ENCODE measurements at places on chromosomes 7 and 10. TPM values are rescaled to one million over a fixed set of nuclear protein-coding genes. Genes with fewer than 3 reads are reported as not detected.

Gene THSD7A
- not detected for total RNA-seq

Gene CCDC146
- total RNA-seq: 0.93 TPM

Gene AGAP5
- total RNA-seq: 5.4 TPM

Gene KCNMA1
- total RNA-seq: not detected

Gene COL13A1
- total RNA-seq: not detected

Gene ABCB4
- 0.43 TPM for total RNA-seq

Gene PLEKHS1
- not detected for total RNA-seq

Gene ZPBP
- total RNA-seq: 0.37 TPM

Gene DNAJC12
- total RNA-seq: 47.1 TPM

Gene ACSL5
- total RNA-seq: 50.3 TPM

Gene PRLHR
- total RNA-seq: not detected

Gene IKZF1
- total RNA-seq: 225 TPM

Gene SPDYE16
- total RNA-seq: 0.12 TPM

Gene BLNK
- 1.3 TPM for total RNA-seq

Gene ANKRD61
- not detected for total RNA-seq

Gene AKR1C8
- not detected for total RNA-seq

Gene SLC29A4
- total RNA-seq: 1.6 TPM

Gene ZNF503
- total RNA-seq: 0.42 TPM

Gene BUB3
- total RNA-seq: 257 TPM

Gene CPN1
- total RNA-seq: not detected

Gene PTPRN2
- 0.72 TPM for total RNA-seq

Gene STEAP1B
- not detected for total RNA-seq

Data from activated naive CD8-positive, alpha-beta T cell treated with anti-CD3 and anti-CD28 coated beads for 36 hours (primary cell).